ENCODE measurements at places on chromosomes 1 and 21.
A peak's percentile ranks its signal among the peaks of the same experiment; 100 is the strongest.

GRCh38 chr1:174274452-174274851, 115.1 kb downstream of the RABGAP1L start:
- DNase-seq = no peak

- no peak for DNase-seq
These were observed 30.1 kb downstream of the SLC66A1 start for GRCh38 chr1:19342062-19342750.

- peak; percentile 65 for DNase-seq
These were observed 29.0 kb upstream of the SLAMF1 start for GRCh38 chr1:160675641-160676410.

GRCh38 chr1:32885676-32886003, 651 bp upstream of the HPCA start:
- DNase-seq = no peak

DNA sequence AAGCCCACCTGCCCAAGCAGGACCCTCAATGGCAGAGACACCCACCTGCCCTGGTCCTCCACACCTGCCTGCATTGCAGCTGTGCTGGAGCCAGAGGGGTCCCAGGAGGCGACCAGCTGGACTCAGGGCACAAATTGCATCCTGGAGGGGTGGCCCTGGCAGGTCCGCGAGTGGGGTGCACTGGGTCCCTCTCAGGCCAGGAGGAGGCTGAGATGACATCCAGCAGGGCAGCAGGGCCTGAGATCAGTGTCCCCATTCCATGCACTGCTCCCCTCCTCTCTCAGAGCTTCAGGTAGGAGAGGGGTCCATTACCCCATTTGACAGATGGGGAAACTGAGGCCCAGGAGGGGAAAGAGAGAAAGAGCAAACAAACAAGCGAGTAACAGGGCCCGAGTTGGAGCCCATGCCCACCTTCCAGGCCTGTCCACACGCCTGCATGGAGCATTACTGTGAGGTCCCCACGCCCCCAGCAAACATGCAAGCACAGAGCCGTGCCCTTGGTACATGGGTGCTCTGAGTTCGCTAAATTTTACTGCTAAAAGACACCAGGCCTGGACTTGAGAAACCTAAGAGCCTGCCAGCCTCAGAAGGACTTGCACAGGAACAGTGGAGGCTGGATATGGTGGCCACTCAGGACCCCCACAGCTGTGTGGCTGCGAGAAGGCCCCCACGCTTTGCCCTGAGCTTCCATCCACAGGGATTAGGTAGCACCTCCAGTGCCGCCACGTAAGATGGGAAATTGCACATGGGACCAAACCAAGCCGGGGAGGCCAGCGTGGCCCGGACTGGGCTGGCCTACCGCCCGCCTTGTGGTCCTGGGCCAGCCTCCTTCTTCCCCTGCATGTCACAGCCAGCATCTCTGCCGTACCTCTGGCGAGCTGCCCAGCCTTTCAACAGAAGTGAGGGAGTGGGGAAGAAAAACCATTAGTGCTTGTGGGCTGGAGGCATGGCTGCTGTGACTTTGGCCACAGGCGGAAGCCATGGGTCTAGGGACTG, 7.4 kb downstream of the WNT3A start:
- DNase-seq = no peak

DNA sequence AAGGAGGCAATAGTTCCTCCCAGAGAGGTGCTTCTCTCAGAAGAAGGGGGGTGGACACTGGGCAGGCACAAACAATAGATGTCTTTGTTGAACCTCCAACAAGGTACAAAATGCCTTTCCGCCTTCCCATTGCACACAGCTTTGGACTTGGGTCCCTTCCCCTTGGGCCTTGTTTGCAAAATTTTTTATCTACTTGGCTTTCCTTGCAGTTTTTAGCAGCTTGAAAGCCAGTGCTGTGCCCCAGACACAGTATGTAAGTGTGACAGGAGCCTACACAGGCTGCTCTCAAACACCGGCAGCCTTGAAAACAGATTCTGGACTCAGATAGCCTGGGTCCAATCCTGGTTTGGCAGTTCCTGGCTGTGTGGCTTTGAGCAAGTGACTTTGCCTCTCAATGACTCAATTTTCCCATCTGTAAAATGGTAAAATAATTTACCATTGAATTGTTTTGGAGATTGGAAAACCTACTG, 43.0 kb downstream of the ELAPOR1 start:
- DNase-seq = no peak

DNA sequence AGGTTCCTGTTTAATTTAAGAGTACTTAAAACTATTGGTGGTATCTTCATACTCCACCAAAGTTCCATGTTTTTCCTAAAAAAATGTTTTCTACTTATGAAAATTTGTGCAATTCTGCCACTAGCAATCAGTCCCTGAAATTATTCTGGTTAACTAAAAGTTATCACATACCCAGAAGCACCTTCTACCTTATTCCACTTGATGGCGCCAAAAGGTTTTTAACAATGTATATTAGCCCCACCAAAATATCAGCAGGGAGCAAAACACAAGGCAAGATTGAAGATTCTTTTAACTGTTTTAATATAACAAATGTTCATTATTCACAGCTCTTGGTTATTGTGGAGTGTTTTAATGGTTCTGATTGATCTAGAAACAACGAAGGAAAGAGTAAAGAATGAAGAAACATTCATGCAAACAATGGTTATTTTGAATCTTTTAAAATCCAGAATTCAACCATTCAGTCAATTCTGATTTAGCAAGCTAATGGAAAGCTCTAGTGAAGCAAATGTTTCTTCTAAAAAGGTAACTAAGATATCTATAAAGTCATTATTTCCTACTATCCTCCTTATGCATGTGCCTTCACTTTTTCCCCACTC, 67.2 kb downstream of the TTLL7 start:
- no peak for DNase-seq

All from activated naive CD4-positive, alpha-beta T cell (primary cell).